ENCODE measurements at places on chromosomes 6 and 20.

GRCh38 chr6:125516644-125517043, 214.9 kb upstream of the HDDC2 start:
- DNase-seq: no peak

GRCh38 chr20:62697468-62697912, 11.1 kb upstream of the NTSR1 start:
- DNase-seq: no peak

- no peak for DNase-seq
These were observed 263.8 kb downstream of the ALDH8A1 start for GRCh38 chr6:134686071-134686470.

GRCh38 chr6:107624541-107624940, 134.6 kb downstream of the SOBP start:
- DNase-seq: no peak

DNA sequence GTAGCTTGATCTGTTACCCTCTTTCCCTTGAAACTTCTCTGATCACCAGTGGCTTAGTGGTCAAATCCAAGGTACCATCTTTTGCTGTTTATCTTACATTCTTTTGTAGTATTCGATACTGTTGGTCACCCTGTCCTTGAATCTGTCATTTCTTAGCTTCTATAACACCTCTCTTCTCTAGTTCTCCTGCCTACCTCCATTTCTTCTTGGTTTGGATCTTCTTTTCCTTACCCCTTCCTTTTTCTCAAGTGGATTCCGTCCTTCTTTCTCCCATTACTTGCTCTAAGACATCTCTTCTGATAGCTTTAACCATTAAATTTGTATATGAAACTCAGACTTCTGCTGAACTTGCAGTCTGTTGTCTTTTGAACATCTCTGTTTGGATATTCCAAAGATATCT, 39.9 kb downstream of the QKI start:
- no peak for DNase-seq

- no peak for DNase-seq
These were observed 314.8 kb downstream of the QKI start for GRCh38 chr6:163729127-163729872.

GRCh38 chr6:99614430-99615186, 8.0 kb downstream of the PRDM13 start:
- no peak for DNase-seq

- DNase-seq: no peak
These were observed 318.3 kb downstream of the HACE1 start for GRCh38 chr6:104541411-104541810.

GRCh38 chr6:44512868-44513741, 125.6 kb downstream of the CDC5L start:
- no peak for DNase-seq

GRCh38 chr20:57249772-57250171, 16.7 kb downstream of the BMP7 start:
- no peak for DNase-seq

DNA sequence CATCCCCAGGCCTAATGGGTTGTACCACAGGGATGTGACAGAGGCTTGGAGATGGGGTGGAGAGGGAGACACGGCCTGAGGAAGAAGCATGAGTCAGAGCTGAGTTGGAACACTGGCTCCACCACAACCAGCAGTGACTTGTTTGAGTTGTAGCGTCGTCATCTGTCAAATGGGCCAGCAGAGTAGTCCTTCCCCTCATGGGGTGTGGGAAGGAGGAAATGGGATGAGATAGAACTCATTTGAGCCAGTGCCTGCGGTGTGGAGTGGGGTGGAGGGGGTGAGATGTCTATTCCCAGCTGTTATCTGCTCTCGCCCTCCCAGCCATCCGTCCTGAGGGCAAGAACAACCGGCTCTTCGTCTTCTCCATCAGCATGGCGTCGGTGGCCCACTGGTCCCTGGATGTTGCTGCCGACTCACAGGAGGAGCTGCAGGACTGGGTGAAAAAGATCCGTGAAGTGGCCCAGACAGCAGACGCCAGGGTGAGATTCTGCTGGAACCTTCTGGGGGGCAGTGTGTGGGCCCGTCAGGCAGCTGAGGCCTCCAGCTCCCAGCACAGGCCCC, 32.5 kb downstream of the PLCG1 start:
- DNase-seq: no peak

- no peak for DNase-seq
These were observed 848.1 kb upstream of the EYS start for GRCh38 chr6:66555082-66555481.

DNA sequence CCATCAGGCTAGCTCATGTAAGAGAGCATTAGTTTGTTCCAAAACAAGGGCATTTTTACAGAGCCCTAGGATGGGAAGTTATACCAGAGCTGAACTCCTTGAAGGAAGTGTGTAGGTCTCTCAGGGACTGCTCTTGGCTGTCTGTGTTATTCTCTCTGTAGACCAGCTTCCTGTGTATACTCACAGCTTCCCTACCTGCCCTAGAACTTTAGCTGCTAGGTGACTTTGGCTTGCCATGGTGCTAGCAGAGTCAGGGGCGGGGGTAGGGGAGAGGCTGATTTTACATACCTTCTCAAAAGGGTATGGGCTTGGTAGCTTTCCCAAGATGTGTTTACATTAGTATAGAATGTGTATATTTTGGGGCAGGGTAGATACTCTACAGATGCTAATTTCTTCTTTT, 17.4 kb downstream of the MAPRE1 start:
- DNase-seq: no peak

GRCh38 chr20:17810847-17811627, 111.3 kb downstream of the BANF2 start:
- DNase-seq: no peak

GRCh38 chr20:625360-625932, 15.3 kb upstream of the TCF15 start:
- no peak for DNase-seq

GRCh38 chr6:25057111-25057905, 121.5 kb upstream of the RIPOR2 start:
- no peak for DNase-seq

GRCh38 chr6:135158397-135158796, 22.7 kb upstream of the MYB start:
- DNase-seq: no peak

DNA sequence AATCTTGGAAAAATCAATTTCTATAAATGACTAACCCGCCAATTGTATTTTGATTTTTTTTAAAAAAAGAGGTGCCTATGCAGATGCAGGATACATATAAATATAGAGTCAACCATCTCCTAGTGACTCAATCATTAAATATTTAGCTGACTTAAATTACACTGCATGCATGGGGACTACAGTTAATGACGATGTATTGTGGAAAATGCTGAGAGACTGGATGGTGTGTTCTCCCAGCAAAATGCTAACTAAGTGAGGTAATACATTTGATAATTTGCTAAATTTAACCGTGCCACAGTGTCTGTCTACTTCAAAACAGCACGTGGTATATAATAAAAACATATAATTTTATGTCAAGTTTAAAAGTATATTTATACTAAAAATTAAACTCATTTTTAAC, 341.6 kb downstream of the PRKN start:
- no peak for DNase-seq

DNA sequence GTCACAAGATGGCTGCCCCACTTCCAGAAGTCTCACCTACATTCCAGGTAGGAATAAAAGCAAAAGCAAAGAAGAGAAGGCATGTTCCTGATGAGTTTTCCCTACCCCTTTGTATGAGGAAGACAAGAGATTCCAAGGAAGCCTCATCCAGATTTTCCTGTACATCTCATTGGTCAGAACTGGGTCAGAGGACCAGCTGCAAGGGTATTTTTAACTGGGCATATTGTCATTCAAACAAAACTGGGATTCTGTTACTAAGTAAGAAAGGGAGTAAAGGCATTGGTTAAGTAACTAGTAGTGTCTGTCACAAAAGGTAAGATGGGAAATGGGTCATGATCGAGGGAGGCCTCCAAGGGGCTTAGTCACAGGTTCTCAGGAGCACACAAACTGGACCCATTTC, 28.2 kb upstream of the RIMS4 start:
- no peak for DNase-seq

- no peak for DNase-seq
These were observed 44.0 kb downstream of the GABRR2 start for GRCh38 chr6:89270951-89271721.

Data from activated CD8-positive, alpha-beta memory T cell treated with anti-CD3 and anti-CD28 coated beads for 4 hours (primary cell).